Lower lobe of right lung (tissue), 2 donors: ENCODE measurements at places on chromosomes 5 and 9. TPM values are rescaled to one million over a fixed set of nuclear protein-coding genes. Genes with fewer than 3 reads are reported as not detected.

- no peaks in the 10 kb centered on the region for H3K27me3 ChIP-seq
- peak overlapping the region; percentile 19 for H3K4me3 ChIP-seq
- no peak overlapping the region for H3K27ac ChIP-seq
- H3K4me1 ChIP-seq: peaks cover 39% of the 10 kb centered on the region
- no peak for DNase-seq
Observed at GRCh38 chr9:133476036-133476931, 2.6 kb downstream of the SLC2A6 start.

The BAG1 gene
- 98.5 TPM for total RNA-seq

- H3K4me1 ChIP-seq: no peaks in the 10 kb centered on the region
- no peaks in the 10 kb centered on the region for H3K27me3 ChIP-seq
- no peak overlapping the region for H3K4me3 ChIP-seq
- no peaks in the 10 kb centered on the region for H3K36me3 ChIP-seq
- no peak overlapping the region for H3K27ac ChIP-seq
Observed at GRCh38 chr5:121164632-121165031, 687.0 kb upstream of the FTMT start.

DNA sequence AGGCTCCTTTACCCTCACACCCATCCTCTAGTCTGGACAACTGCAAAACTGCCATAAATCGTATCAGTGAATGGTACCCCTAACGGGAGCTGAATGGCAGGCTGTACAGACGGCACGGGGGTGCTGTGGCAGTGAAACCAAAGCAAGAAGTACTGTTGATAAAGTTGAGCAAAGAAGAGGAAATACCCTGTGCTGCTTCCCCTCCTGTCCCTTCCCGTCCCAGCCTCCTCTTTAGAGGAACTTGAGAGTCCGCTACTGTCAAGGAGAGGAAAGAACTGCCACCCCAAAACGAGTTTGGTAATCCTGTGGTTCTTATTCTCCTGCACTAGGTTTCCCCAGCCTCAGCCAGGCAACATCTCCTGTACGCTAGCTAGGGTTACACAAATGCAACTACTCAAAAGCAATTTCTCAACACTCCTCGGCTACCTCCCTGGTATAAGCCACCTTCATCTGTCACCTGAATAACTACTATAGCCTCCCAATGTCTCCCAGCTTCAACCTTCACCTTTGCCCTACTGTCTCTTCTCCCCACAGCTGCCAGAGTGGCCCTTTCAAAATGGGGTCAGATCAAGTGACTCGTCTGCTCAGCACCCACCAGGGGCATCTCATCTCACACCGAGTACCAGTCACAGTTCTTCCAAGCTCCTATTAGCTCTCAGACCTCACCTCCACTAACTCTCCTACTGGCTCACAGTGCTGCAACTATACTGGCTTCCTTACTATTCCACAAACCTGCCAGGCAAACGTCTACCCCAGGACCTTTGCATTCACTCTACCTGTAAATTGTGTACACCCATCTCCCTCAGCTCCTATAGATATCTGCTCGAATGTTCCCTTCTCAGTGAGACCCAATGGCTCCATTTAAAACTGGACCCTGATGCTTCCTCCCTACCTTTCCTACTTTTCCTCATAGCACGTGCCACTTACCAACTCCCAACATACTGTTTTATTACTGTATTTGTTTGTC, 4.1 kb downstream of the GLRX start:
- peak; percentile 68 for DNase-seq
- H3K4me3 ChIP-seq: peak overlapping the region; percentile 79
- H3K4me1 ChIP-seq: peaks cover 71% of the 10 kb centered on the region
- H3K36me3 ChIP-seq: peaks cover 37% of the 10 kb centered on the region
- peak overlapping the region; percentile 39 for H3K27ac ChIP-seq

- H3K36me3 ChIP-seq: no peaks in the 10 kb centered on the region
- no peaks in the 10 kb centered on the region for H3K4me1 ChIP-seq
- H3K27me3 ChIP-seq: no peaks in the 10 kb centered on the region
Observed at GRCh38 chr9:16716601-16717000, 153.9 kb downstream of the BNC2 start.

The NKD2 gene
- 24.1 TPM for total RNA-seq

The LCN15 gene
- total RNA-seq: not detected

The MAMDC2 gene
- total RNA-seq: 35.1 TPM

DNA sequence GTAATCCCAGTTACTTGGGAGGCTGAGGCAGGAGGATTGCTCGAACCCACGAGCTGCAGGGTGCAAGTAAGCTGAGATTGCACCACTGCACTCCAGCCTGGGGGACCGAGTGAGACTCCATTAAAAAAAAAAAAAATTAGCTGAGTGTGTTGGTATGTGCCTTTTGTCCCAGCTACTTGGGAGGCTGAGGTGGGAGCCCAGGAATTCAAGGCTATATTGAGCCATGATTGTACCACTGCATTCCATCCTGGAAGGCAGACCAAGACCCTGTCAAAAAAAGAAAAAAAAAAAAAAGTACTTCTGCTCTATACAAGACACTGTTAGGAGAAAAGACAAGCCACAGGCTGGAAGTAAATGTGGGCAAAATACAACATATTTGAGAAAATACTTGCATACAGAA, 68.5 kb upstream of the FBXW11 start:
- peaks cover 15% of the 10 kb centered on the region for H3K4me1 ChIP-seq
- H3K27me3 ChIP-seq: no peaks in the 10 kb centered on the region
- H3K27ac ChIP-seq: no peak overlapping the region
- H3K4me3 ChIP-seq: no peak overlapping the region

DNA sequence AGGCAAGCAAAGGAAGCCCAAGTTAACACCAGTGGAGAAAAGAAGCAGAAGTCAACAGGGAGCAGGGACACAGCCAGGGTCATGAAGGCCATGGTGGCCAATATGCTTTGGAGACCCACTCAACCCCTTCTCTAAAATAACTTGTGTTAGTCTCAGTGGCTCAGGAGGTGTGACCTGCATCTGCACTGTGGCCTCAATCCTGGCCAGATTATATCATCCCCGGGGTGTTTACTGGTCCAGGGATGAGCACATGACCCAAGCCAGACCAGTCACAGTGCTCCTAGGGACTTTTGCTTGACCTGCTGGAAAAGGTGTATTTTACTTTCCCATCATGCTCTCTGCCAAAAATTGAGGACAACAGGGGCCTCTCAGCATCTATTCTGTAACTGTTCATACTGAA, 105.2 kb downstream of the DPYSL3 start:
- H3K27ac ChIP-seq: peak overlapping the region; percentile 76
- peaks cover 37% of the 10 kb centered on the region for H3K36me3 ChIP-seq
- H3K4me1 ChIP-seq: peaks cover 34% of the 10 kb centered on the region
- no peak for DNase-seq
- no peak overlapping the region for H3K4me3 ChIP-seq

The DMRT2 gene
- total RNA-seq: 0.86 TPM

DNA sequence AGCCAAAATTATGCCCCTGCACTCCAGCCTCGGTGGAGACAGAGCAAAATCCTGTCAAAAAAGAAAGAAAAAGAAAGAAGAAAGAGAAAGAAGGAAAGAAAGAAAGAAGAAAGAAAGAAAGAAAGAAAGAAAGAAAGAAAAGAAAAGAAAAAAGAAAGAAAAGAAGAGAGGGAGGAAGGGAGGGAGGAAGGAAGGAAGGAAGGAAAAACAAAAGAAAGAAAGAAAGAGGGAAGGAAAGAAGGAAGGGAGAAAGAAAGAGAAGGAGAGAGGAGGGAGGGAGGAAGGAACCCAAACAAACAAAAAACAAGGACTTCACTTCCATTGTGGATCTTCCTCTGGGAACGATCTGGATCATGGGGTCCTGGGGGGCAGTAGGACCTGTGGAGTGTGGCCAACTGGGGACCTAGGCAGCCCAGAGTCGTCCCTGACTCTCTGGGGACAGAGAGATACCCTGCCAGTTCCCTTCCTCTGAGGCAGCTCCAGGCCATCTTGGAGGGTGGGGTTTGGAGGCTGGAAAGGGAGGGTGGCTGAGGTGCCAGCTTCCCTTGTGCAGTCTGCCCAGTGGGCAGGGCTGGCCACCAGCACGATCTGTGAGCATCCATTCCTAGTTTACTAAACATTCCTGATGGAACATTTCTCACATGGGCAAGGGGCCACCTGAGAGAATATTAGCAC, 216.8 kb downstream of the PAX5 start:
- H3K27ac ChIP-seq: no peak overlapping the region
- no peaks in the 10 kb centered on the region for H3K4me1 ChIP-seq
- no peak for DNase-seq
- H3K27me3 ChIP-seq: peaks cover 41% of the 10 kb centered on the region
- no peak overlapping the region for H3K4me3 ChIP-seq
- H3K36me3 ChIP-seq: no peaks in the 10 kb centered on the region

GRCh38 chr5:60463179-60463868, 236.6 kb downstream of the DEPDC1B start:
- H3K4me1 ChIP-seq: no peaks in the 10 kb centered on the region
- no peaks in the 10 kb centered on the region for H3K27me3 ChIP-seq
- H3K27ac ChIP-seq: no peak overlapping the region
- no peak for DNase-seq

The CCDC192 gene
- total RNA-seq: not detected

- no peak overlapping the region for H3K4me3 ChIP-seq
- H3K27me3 ChIP-seq: no peaks in the 10 kb centered on the region
- no peak overlapping the region for H3K27ac ChIP-seq
- no peak for DNase-seq
- H3K4me1 ChIP-seq: no peaks in the 10 kb centered on the region
- H3K36me3 ChIP-seq: no peaks in the 10 kb centered on the region
Observed at GRCh38 chr5:155678371-155678770, 648.6 kb upstream of the SGCD start.

GRCh38 chr9:77589046-77589795, 58.9 kb downstream of the GNA14 start:
- H3K36me3 ChIP-seq: no peaks in the 10 kb centered on the region
- no peak for DNase-seq
- no peak overlapping the region for H3K4me3 ChIP-seq
- peak overlapping the region; percentile 53 for H3K27ac ChIP-seq
- no peaks in the 10 kb centered on the region for H3K27me3 ChIP-seq

DNA sequence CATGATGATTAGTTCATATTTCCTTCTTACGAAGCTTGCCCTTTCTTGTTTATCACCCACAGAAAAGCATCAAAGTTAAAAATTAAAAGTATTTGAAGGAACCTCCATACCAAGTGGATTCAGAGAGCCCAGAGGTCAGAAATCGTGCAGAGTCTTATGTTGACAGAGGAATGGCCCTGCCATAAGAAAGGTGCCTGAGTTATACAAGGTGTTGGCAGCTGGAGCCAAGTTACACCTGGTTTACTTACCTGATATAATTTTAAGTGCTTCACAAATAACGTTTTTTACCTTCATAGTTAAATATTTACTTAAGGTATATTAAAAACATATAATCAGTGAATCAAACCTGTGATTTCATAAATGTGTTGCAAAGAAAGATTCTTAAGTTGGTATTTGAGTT, 42.3 kb upstream of the DHFR start:
- no peaks in the 10 kb centered on the region for H3K27me3 ChIP-seq
- H3K27ac ChIP-seq: no peak overlapping the region
- no peaks in the 10 kb centered on the region for H3K4me1 ChIP-seq

The HEMGN gene
- total RNA-seq: 0.56 TPM

- H3K4me3 ChIP-seq: no peak overlapping the region
- H3K27ac ChIP-seq: no peak overlapping the region
- H3K36me3 ChIP-seq: no peaks in the 10 kb centered on the region
- no peak for DNase-seq
- no peaks in the 10 kb centered on the region for H3K4me1 ChIP-seq
- no peaks in the 10 kb centered on the region for H3K27me3 ChIP-seq
Observed at GRCh38 chr5:167798448-167798847, 493.0 kb upstream of the WWC1 start.

GRCh38 chr5:130978475-130978874, 186.6 kb downstream of the HINT1 start:
- H3K4me1 ChIP-seq: no peaks in the 10 kb centered on the region
- H3K27ac ChIP-seq: no peak overlapping the region
- H3K27me3 ChIP-seq: no peaks in the 10 kb centered on the region
- no peak for DNase-seq

- H3K4me3 ChIP-seq: no peak overlapping the region
- H3K36me3 ChIP-seq: no peaks in the 10 kb centered on the region
- no peaks in the 10 kb centered on the region for H3K4me1 ChIP-seq
Observed at GRCh38 chr9:103702572-103702971, 391.5 kb upstream of the SMC2 start.

The SPINK6 gene
- total RNA-seq: not detected

- peaks cover 100% of the 10 kb centered on the region for H3K36me3 ChIP-seq
- no peak overlapping the region for H3K27ac ChIP-seq
- DNase-seq: no peak
- H3K4me1 ChIP-seq: no peaks in the 10 kb centered on the region
- H3K4me3 ChIP-seq: no peak overlapping the region
Observed at GRCh38 chr5:179603308-179603707, 20.2 kb downstream of the HNRNPH1 start.

The PCDHGA11 gene
- 3.2 TPM for total RNA-seq

DNA sequence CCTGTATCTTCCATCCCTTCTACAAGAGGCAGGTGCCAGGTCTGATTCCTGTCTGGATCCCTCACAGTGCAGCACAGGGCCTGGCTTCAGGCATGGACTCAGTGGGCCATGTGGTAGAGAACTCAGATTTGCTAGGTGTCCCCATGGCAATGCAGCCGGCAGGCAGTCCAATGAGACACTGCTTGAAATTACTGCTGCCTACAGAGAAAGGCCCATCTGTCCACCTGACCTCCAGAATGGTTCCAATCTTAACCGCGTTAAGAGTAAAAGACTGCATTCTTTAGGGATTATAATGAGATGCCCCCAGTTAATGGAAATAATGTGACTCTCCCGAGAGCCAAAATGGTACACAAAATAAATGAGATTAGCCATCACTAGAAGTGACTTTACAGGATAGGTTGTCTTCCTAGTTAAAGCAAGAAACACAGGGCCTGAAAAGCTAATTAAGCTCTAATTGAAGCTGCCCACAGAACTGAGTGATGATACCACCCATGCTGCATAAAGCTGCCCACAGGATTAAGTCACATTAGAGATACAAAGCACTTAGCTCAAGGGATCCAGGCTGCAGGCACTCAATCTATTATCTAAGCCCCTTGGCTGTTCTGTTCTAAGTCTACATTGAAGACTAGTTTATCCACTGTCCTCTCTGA, 11.4 kb downstream of the FAM193B start:
- no peak for DNase-seq
- no peak overlapping the region for H3K27ac ChIP-seq
- H3K4me1 ChIP-seq: peaks cover 36% of the 10 kb centered on the region
- H3K36me3 ChIP-seq: peaks cover 11% of the 10 kb centered on the region
- H3K27me3 ChIP-seq: no peaks in the 10 kb centered on the region

DNA sequence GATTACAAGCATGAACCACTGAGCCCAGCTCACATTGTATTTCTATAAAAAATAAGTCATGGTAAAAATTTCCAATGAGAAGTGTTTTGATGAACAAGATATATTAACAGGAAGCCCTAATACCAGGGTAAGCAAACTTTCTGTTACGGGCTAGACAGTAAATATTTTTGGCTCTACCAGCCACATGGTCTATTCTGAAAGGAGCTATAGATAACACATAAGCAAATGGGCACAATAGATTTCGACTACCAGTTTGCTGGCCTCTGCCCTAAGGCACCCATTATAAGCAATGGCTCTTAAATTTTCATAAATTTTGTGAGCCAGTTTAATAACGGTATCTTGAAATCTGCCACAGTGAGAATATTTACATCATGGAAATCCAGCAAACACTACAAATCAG, 8.1 kb downstream of the UBQLN1 start:
- no peak for DNase-seq
- H3K27me3 ChIP-seq: no peaks in the 10 kb centered on the region
- H3K36me3 ChIP-seq: no peaks in the 10 kb centered on the region
- H3K4me3 ChIP-seq: no peak overlapping the region
- H3K4me1 ChIP-seq: peaks cover 36% of the 10 kb centered on the region

The GLRA1 gene
- total RNA-seq: not detected

The CTXN3 gene
- total RNA-seq: not detected

The TLX3 gene
- not detected for total RNA-seq

The MYOT gene
- not detected for total RNA-seq

- H3K36me3 ChIP-seq: no peaks in the 10 kb centered on the region
- H3K27ac ChIP-seq: no peak overlapping the region
- H3K4me3 ChIP-seq: no peak overlapping the region
- no peaks in the 10 kb centered on the region for H3K4me1 ChIP-seq
Observed at GRCh38 chr5:116013207-116013785, 19.0 kb upstream of the ARL14EPL start.
